ENCODE measurements at places on chromosomes 3 and 15.

- no peak for DNase-seq
Observed at GRCh38 chr3:178749471-178749870, 213.2 kb downstream of the KCNMB2 start.

GRCh38 chr15:50883903-50884302, 24.6 kb upstream of the AP4E1 start:
- DNase-seq: no peak

- DNase-seq: no peak
Observed at GRCh38 chr3:104385421-104385820, 981.3 kb upstream of the ALCAM start.

- DNase-seq: no peak
Observed at GRCh38 chr15:47794252-47794914, 77.1 kb downstream of the SEMA6D start.

GRCh38 chr15:40418126-40418525, 12.5 kb downstream of the IVD start:
- no peak for DNase-seq

- no peak for DNase-seq
Observed at GRCh38 chr3:128278130-128278529, 124.8 kb downstream of the EEFSEC start.

Data from T follicular helper cell (primary cell).